ENCODE measurements at places on chromosomes 5 and 9.

DNA sequence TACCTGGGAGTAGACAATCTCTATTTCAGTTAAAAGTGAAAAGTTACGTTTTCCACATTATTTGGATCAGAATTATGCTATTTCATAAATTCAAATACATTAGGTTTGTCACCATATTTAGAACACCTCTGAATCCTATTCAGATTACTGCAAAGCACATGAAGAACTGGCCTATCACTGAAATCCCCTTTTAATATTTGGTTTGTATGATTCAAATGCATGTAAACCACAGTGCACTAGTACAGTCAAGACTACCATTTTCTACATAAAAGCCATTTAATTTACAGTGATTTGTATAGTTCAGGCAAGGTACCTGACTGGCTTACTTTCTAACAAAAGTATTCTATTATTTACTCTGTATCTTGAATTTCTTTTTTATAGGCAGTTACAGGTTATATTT is 212.5 kb downstream of the MEF2C start:
- DNase-seq, result no peak

- no peak for DNase-seq
Observed at GRCh38 chr5:151148583-151148982, 9.0 kb downstream of the ANXA6 start.

DNA sequence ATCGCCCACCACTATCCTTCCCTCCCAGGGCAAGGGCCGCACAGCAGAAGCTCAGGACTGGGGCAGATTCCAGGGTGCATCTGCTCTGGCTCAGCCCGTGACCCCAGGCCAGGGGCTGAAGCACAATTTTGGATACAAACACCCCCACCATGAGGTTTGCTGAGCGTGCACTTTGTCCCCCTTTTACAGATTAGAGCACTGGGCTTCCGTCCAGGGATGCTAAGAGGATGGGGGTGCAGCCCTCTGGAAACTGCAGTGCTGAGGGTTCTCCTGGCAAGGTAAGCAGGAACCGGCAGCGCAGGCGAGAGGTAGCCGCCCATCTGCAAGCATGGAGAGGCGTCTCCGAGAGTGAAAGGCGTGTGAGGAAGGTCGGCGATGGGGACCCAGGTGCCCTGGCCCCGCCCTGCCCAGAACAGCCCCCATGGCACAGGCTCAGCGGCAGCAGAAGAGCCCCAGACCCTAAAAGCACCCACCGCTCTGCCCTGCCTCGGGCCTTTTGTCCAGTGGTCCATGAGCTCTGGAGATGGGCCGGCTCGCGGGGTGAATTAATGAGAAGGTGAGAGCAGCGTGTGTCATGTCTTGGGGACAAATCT is 54.5 kb upstream of the OLFM1 start:
- no peak for DNase-seq

GRCh38 chr9:1005043-1005667 is 28.7 kb downstream of the DMRT3 start:
- no peak for DNase-seq

GRCh38 chr5:59790776-59791475 is 102.6 kb downstream of the PDE4D start:
- DNase-seq, result peak; percentile 41

GRCh38 chr5:448766-449090 is 5.8 kb downstream of the EXOC3 start:
- DNase-seq, result no peak

GRCh38 chr9:136853596-136854112 is 1.5 kb downstream of the MAMDC4 start:
- no peak for DNase-seq

- DNase-seq, result no peak
Observed at GRCh38 chr5:172923539-172923938, 35.7 kb upstream of the RPL26L1 start.

- DNase-seq, result peak; percentile 80
Observed at GRCh38 chr9:99000476-99001395, 57.0 kb downstream of the COL15A1 start.

- DNase-seq, result no peak
Observed at GRCh38 chr9:20255052-20255451, 367.2 kb downstream of the MLLT3 start.

- DNase-seq, result no peak
Observed at GRCh38 chr5:42855386-42855785, 43.7 kb upstream of the SELENOP start.

- DNase-seq, result no peak
Observed at GRCh38 chr9:133126697-133127339, 5.8 kb upstream of the RALGDS start.

DNA sequence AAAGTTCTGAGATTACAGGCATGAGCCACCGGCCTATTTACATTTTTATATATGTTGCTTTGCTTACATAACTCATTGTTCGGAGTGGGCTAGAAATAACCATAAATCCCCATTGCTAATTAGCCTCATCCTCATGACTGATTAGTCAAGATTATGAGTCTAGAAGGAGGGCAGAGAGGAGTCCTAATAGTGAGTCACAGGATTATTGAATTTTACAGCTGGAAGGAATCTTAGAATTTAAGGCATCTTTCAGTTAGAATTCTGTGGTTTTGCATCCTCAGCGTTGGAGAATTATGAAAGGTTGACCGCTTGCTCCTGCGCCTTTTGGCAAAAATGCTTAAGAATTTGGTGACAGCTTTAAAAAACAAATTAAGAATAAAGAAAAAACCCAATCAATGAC is 2.6 kb upstream of the PBX3 start:
- DNase-seq, result no peak

DNA sequence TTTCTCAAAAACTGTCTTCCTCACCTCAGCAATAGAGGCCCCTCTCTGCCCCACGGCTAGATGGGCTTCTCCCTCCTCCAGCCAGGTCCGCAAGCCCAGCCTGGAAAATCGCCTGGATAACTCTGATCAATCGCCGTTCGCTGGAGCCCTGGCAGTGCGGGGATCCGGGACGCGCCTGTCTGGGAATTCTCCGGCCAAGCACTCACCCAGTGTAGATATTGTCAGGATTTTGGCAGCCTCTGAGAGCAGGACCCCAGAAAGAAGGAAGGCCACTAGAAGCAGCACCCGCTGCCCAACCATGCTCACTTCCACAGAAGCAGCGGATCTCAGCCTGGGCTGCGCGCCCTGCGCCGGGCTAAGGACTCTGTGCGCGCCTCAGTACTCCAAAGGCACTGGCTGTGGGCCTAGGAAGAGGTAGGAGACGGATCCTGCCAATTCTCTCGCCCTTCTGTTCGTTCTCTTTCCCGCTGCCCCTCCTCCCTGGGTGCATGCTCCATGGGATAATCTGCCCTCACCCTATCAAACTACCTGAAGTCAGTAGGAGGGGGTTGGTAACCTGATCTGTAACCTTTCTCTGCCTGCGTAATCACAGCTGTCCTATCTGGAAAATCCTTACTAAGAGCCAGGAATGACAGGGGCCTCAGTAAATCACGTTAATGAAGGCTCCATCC is at the start of gene UGT3A1:
Gene UGT3A1, minus strand, starts transcription at position 450 of the 671 bp plus-strand sequence. Its CDS starts 150 bp downstream, at position 300.
- no peak for DNase-seq

DNA sequence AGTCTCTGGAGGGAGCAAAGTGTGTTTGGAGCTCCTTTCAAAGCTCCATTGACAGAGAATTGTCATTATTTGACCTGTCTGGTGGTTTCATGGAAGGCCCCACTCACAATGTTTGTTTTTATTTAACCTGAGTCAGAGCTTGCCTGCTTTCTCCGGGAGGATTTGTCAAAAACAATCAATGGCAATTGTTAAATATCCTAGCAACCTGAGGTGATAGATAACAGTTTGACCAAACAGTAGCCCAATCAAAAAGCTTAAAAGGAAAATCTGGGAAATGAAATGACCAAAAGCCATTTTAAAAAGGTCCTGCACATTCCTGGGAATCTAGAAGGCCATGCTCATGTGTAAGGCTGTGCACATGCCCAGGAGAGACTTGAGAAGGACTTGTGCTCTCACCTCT is 177.2 kb upstream of the POC5 start:
- DNase-seq, result no peak

DNA sequence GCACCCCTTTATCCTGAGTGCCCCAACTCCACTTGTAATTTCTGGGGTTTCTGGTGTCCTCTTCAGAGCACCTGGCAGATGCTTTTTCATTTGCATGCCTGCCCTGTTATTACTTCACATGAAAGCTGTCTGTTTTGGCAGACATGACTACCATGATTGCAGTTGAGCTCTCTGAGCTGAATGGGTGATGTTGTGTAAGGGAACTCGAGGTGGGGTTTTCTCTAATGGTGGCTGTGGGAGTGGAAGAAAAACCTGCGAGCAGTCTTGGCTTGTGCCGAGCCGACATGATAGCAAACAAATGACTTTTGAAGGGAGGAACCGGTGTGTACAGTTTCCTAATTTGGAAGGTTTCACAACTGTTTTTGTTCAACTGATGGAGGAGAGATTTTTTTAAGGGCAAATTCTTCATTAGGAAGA is 196.2 kb downstream of the AOPEP start:
- no peak for DNase-seq

DNA sequence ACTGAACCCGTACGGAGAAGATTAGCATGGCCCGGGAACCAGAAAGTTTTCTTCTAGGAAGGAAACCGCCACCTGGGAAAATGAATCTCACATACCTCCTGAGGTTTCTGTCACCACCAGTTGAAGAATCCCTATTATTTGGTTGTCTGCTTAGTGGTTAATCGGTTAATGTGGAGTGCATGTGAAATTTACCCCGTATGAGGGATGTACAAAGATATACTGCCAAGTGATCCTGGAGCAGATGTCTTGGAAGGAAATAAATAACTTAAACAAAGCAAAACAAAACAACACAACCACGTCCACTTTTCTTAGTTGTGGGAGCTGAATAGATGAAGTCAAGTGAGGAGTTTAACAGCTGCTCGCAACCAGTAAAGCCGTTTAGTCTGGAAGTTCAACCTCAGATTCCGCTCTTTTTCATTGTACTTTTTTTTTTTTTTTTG is 3.8 kb downstream of the DMRT2 start:
- DNase-seq, result no peak

DNA sequence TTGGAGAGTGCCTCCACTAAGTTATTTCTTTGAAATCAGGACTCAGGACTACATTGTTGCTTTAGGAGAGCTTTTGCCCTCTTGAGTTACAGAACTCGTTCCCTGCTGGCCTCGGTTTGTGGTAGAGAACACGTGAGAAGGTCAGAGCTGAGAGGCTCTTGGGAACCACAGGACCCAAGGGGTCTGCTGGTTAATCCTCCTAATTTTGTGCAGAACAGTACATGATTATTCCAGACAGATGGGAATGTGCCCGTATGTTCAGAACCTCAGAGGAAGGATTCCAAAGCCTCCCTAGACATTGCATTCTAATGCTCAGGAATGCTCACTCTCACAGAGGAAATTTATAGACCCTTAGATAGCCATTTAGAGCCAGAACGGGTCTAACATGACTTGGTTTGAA is 25.2 kb upstream of the BASP1 start:
- DNase-seq, result no peak

DNA sequence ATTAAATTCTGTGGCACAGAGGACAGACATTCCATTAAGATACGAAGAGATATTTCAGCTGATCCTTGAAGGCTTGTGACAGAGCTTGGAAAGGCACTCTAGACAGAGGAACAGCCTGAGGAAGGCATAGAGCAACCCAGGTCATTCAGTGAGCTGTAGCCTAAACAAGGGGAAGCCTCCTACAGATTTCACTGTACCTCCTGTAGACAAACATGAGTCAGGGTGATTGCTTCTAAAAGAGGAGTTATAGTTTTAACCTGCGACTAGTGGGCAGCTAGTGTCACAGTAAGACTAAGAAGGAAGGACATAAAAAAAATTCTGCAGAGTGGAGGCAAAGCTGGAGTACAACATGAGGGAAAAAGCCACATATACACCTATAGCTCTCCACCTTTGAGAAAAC is 43.5 kb upstream of the ANKDD1B start:
- no peak for DNase-seq

DNA sequence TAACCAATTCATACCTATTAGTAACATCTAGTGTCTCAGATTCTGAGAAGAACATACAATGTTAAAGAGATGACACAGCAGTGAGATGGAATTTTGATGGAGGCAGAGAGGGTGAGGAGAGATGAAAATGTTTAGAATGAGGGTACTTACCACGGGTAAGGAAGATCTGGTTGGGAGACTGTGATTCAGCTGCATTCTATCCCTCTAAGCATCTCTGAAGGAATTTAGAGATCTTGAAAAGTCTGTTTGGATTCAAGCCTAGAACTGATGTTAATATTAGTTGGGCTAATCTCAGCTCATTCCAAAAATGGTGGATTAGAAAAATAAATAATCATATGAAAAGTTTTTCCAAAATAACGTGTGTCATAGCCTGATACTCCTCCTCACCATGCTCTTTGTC is 191.5 kb upstream of the CLINT1 start:
- DNase-seq, result no peak

- peak; percentile 39 for DNase-seq
Observed at GRCh38 chr5:97085459-97086181, 56.8 kb downstream of the LIX1 start.

DNA sequence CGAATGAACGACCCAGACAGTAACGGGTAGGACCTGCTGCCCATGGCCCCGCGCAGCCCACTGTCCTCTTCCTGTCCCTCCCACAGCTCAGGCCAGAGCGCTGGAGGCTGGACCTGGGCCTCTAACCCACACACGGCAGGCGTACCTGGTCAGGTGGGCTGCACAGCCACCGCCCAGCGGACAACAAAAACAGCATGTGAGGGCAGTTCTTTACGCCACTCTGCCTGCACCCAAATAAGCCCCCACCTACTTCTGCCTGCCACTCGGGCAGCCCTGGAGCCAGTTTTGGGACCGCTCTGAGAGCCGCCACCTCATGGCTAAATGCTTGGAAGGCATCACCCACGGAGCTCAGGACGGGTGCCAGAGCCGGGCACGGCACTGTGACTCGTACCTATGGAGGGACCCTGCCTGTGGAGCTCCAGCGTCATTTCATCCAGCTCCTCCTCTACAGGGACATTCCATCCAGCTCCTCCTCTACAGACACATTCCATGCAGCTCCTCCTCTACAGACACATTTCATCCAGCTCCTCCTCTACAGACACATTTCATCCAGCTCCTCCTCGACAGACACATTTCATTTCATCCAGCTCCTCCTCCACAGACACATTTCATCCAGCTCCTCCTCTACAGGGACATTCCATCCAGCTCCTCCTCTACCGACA is 18.9 kb downstream of the CLPTM1L start:
- no peak for DNase-seq

DNA sequence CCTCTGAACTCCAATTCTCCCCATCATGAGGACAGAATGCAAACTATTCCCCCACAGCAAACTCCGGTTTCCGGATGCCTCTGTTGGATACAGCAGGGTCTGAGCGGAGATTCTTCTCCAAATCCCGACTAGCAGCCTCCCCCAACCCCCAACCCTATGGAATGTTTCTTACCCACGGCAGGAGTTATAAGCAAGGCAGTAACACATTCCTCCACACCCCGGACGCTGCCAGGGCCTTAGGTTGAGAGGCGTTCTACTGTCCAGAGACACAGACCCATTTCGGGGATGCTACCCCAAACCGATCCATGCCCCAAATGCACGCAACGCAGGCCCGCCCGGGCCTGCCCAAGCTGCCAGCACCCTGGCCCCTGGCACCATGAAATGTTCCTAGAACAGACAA is 85.6 kb upstream of the LMX1B start:
- no peak for DNase-seq

DNA sequence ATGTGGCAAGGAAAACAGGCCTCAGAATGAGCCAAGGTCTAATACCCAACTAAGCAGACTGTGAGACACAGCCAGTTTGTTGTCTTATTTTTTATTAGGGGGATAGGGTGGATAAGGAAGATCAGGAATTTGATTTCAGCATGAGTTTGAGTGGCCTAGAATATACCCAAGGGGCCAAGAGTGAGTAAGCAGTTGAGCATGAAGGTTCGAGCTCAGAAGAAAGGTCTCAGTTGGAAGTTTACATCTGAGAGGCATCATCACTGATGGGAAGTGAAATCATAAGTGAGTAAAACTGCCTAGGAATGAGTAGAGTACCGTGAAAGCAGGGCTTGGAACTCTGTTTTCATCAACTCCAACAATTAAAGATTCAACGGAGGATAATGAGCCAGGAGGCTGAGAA is 12.6 kb downstream of the PSMD5 start:
- no peak for DNase-seq

All from right cardiac atrium (tissue), 5 donors.